ENCODE measurements at places on chromosomes 7 and 10.

GRCh38 chr7:36034020-36034419, 119.0 kb upstream of the EEPD1 start:
- peak; percentile 94 for DNase-seq

- no peak for DNase-seq
Measured at GRCh38 chr10:124470544-124471434, 9.2 kb downstream of the LHPP start.

GRCh38 chr7:96997512-96998032, 7.8 kb upstream of the DLX6 start:
- no peak for DNase-seq

DNA sequence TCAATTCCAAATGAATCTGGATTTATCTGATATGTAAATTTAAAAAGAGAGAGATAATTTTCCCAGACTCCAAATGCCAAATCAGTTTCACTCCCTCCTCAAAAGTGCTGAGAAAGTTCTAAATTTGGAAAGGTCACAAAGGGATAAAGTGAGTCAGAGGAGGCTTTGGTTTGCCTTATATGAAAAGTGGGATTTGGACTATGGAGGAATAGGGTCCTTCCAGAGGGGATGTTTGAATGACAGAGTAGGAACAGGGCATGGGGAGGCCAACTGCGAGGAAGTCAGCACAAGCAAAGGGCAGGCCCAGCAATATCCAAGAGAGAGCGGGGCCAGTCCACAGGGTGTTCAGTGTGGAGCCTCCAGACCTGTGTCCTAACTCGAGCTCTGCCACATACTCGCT, 9.8 kb upstream of the FAS start:
- DNase-seq = no peak

GRCh38 chr10:100008708-100009282, 952 bp downstream of the DNMBP start:
- DNase-seq = no peak

- no peak for DNase-seq
Measured at GRCh38 chr7:141477865-141478264, 73.3 kb upstream of the AGK start.

GRCh38 chr7:107613948-107614347, 33.9 kb downstream of the BCAP29 start:
- DNase-seq = no peak

DNA sequence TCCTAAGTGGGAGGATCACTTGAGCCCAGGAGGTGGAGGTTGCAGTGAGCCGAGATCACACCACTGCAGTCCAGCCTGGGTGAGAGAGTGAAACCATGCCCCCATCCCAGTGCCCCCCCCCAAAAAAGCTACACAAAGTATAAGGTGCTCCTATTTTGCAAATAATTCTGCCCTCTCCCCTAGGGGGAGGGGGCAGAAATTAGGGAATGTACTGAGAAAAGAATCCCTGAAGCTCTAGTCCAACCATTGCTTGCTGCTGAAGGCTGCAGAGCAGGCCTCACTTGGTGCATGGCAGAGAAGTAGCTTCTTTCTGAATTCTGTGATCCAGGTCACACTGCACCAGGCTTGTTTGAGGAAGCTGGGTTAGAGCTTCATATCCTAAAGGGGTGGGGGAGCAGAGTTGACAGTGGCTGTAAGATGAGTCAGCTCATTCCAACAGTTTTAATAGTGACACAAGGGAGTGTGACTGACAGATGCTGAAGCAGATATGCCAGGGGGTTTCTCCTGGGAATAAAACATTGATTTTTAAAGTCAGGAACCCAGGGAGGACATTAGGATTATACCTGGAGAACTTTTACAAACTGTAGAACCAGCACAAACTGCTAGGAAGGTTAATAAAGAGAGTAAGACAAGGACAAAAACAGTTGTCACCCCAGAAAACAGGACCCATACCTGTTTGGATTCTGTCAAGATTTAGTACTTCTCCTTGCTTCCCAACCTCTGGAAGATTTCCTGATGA, 32.8 kb upstream of the STRIP2 start:
- peak; percentile 9 for DNase-seq

DNA sequence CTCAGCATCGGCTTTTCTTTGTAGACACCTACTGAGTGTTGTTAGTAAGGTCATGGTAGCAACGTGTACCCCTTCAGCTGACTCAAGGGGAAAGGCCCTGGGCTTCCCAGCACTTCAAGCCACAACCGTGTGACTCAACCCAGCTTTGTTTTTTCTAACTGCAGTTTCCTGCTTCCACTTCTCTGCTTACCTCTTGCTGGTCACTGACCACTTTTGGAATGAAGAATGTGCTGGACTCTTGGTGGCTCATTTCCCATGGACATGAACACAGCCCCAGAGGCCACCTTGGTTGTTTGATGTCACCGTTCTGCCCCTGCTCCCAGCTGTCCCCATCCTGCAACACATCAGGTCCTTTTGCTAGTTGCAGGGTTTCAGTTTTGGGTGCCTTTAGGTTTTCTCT, 69.5 kb upstream of the ZNF438 start:
- DNase-seq = peak; percentile 69

- no peak for DNase-seq
Measured at GRCh38 chr7:625376-625971, 101.0 kb upstream of the DNAAF5 start.

DNA sequence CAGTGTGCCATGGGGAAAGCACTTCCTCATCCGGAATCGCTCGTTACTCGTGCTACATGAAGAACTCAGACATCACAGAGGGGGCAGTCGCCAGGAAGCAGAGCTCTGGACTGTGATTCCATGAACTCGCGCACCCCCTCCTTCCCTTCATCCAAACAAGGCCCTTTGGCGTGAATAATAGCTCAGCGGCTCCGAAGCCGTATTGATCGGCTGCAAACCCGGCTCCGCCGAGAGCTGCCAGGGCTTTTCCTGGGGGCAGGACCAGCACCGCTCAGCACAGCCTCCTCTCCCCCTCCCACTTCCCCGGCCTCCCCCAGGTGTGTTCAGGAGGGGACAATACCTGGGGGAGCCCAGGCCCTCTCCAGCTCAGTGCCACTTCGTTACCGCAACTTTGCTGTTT, 129.0 kb upstream of the TCF7L2 start:
- no peak for DNase-seq

- DNase-seq = peak; percentile 93
Measured at GRCh38 chr10:22325272-22326144, 4.6 kb downstream of the BMI1 start.

DNA sequence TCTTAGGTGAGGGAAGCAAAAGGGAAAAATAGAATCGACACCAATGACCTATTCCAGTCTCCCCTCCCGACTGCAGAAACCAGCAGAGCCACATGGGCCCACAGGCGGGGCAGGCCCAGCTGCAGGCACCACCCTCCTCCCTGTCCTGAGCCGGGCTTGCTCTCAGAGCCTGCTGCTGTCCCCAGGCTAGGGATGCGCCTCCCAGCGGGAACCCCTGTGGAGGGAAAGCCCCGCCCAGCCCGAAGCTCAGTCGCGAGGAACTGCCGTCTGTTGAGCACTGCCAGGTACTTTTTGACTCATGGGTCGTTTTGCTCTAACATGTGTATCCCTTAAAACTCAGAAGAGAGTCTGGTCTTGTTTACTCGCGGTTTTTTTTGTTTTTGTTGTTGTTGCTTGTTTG, 124.5 kb upstream of the RET start:
- DNase-seq = no peak

GRCh38 chr10:7264313-7264756, 146.5 kb downstream of the SFMBT2 start:
- peak; percentile 28 for DNase-seq

GRCh38 chr10:91460681-91461080, 50.5 kb downstream of the HECTD2 start:
- DNase-seq = no peak

- no peak for DNase-seq
Measured at GRCh38 chr10:15865304-15865703, 5.0 kb upstream of the MINDY3 start.

DNA sequence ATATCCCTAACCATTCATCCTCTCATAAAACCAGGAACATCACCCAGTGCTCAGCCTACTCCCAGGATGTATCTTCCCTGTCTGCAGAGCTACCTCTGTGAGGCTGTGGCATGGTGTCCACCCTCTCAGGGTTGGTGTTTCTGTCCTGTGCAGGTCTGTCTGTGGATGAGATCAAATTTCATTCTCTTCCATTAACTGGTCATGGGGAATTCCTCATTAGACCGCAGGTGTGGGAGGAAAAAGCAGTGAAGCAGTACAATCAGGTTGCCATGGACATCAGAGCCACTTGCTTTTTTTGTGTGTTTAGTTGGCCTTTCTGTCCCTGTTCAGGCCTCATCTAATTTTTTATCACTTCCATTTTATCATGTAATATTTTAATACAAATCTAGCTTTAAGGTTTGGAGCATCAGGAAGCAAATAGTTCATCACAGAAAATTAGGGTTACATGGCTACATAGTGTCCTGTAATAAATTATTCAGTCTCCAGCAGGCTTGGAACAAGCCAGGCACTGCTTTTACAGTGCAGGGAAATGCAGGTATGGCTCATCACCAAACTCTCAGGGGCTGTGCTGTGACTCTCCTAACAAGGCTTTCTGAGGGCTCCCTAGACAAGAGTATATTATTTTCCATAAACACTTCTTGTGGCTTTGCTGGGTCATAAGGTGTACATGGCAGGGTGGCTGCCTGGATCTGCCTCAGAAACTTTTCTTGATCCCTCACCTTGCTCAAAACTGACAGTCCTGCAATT, 594.9 kb upstream of the IGFBP3 start:
- DNase-seq = no peak

GRCh38 chr10:68604441-68604840, 44.3 kb downstream of the TET1 start:
- no peak for DNase-seq

DNA sequence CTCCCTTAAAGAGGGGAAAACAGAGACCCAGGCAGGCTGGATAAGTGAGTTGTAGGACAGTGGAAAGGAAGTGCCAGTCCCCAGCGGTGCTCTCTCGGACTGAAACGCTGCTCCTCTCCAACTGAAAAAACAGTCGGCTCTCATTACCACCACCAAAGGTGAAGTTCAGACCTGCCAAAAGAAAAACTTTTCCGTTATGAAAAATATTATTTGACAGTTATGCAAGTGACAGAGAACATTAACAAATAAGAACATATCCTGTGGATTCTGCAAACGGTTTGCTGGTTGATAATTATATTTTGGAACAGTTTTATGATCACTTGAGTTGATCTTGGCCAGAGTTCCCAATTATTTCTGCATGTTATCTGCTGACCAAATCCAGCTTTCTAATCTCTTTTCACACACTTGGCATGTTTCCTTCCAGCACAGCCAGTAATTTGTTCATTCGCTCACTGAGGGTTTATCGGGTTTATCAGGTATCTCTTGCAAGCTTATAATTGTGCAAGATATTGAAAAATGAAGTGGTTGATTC, 82.6 kb downstream of the PTPRE start:
- DNase-seq = no peak

DNA sequence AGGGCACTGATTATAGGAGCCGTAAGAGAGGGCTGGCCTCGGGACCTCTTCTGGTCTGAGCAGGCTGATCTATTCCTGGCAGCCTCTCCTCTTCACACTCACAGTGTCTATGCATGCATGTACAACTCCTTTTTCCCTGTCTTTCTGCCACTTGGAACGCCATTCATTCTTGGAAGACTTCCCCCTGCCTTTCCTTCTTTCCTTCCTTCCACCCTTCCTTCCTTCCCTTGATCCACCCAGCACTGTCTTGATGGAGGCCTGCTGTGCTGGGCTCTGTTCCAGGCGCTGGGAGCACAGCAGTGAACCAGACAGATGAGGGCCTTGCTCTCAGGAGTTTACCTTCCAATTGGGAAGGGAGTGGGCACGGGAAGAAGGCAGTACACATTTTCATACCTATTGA, 114.8 kb downstream of the SH3PXD2A start:
- DNase-seq = no peak

GRCh38 chr10:47335906-47336305, 12.3 kb upstream of the RBP3 start:
- DNase-seq = no peak

DNA sequence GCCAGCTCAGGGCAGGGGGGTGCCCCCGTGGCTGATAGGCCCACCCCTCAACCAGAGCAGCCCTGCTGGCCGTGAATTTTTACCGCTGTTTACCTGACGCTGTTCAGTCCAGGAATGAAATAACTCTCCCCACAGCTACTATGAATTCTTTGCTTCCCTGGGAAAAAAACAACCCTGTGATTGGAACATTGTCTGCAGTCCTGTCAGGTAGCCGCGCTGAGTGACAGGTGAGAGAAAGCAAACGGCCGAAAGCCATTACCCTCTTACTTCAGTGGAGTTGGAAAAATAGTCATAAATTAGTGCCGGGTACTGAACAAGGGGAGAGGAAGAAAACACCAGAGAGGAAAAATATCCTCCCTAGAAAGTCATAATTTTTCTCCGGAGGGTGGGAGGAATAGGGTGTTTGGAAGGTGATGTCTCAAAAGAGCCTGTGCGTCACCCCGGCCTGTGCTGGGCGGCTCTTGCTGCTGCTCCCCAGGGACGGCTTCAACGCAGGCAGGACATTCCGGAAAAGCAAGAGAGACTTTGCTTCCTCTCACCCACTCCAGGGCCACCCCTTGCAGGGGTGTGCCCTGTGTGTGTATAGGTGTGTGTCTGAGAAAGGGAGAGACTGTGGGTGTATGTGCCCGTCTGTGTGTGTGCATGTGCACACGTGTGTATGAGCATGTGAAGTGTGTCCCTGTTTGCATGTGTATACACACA, 69.0 kb downstream of the CDH23 start:
- no peak for DNase-seq

GRCh38 chr7:70787286-70787685, 344.7 kb upstream of the GALNT17 start:
- no peak for DNase-seq

DNA sequence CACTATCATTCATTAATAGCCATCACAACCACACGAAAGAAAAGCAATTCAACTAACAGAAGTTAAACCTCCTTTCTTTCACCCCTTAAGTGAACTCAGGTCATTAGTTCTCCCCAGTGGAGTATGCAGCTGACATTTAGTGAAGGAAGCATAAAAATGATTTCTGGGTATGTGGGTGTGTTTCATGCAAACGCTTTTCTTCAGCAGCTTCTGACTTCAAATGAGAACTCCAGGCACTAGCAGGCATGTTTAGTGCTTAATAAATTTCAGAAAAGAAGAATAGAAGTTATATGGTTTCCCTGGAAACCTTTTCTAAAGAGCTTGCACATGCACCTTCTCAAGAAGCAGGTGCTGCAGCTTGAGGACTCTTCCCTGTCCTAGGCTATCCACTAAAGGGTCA, 62.5 kb downstream of the PIK3CG start:
- no peak for DNase-seq

DNA sequence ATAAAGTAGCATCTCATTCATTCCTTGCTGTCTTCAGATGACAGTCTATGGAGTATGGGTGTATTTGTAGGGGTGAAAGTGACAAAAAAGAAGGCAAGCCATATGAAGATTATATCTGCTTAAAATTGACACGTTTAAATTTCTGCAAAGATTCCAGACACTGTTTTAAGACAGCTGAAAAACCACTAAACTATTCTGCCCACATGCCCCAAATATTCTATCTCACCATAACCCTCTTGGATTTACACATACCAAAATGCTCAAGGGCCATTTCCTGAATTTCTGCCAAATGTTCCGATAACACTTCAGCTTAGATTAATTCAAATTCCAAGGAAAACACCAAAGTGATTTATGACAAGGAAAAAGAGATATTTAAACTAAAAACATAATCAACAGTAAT, 99.9 kb upstream of the IL6 start:
- no peak for DNase-seq
